ENCODE measurements at places on chromosomes 6 and 20.
A peak's percentile ranks its signal among the peaks of the same experiment; 100 is the strongest.

GRCh38 chr6:98747960-98748359 lies 86.4 kb upstream of the POU3F2 start:
- H3K4me1 ChIP-seq: no peaks in the 10 kb centered on the region
- no peak overlapping the region for H3K4me3 ChIP-seq
- DNase-seq: no peak
- H3K36me3 ChIP-seq: no peaks in the 10 kb centered on the region
- H3K27ac ChIP-seq: no peak overlapping the region

DNA sequence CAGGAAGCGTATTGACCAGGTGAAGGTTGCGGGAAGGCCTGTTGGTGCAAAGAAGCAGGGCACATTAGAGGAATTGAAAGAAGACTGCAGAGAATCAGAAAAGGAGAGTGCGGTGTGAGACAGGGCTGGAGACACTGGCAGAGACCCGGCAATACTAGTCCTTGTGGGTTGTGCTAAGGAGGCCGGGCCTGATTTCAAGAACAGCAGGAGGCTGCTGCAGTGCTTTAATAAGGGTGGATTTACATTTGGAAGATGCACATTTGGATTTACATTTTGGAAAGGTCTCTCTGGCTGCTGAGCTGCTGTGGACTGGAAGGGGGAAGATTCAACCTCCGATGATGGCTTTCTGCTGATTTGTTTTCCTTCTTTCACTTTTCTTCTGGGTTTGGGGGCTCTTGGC lies 167.8 kb downstream of the SLC24A3 start:
- no peak overlapping the region for H3K27ac ChIP-seq
- H3K36me3 ChIP-seq: no peaks in the 10 kb centered on the region
- no peak overlapping the region for H3K4me3 ChIP-seq
- no peak for DNase-seq
- H3K27me3 ChIP-seq: no peaks in the 10 kb centered on the region

DNA sequence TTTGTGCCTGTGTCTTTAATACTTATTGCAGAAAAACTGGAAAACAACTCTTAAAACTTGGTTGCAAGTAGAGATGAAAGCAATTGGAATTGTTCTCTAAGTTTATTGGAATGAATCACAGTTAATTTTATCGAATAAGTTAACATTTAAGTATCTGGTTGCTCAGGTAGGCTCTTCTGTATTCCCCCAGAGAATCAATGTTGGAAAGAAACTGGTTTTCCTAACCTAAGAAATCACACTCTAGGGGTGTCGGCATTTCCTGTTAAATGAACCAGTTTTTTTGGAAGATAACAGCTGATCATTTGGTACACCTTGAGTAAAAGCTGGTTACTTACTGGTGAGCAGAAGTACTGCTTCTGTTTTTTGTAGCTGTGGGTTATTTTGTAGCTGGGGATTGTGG lies 5.2 kb downstream of the TFAP2C start:
- H3K4me3 ChIP-seq: no peak overlapping the region
- DNase-seq: no peak
- peaks cover 28% of the 10 kb centered on the region for H3K27me3 ChIP-seq
- H3K27ac ChIP-seq: no peak overlapping the region

- no peak overlapping the region for H3K27ac ChIP-seq
- no peak for DNase-seq
- no peaks in the 10 kb centered on the region for H3K4me1 ChIP-seq
- peaks cover 3% of the 10 kb centered on the region for H3K27me3 ChIP-seq
Measured at GRCh38 chr6:157550114-157550989, 169.4 kb downstream of the ZDHHC14 start.

DNA sequence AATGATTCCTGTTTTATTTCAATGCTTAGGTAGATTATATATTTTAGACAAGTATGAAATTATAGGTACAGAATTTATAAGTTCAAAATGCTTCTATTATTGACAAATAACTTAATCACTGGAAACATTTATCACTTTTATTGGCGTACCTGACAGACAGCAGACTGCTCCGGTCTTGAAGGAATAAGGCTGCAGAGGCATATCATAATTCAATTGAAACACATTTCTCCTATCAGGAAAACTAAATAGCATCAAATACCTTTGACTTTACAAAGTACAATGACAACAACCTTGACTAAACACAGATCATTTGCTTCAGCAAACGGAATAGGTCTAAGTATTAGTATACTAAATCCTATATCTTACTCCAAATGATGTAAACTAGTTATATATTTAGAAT lies 91.3 kb downstream of the GRIK2 start:
- no peak overlapping the region for H3K4me3 ChIP-seq
- no peak overlapping the region for H3K27ac ChIP-seq
- H3K36me3 ChIP-seq: no peaks in the 10 kb centered on the region
- no peaks in the 10 kb centered on the region for H3K27me3 ChIP-seq
- no peaks in the 10 kb centered on the region for H3K4me1 ChIP-seq

- H3K36me3 ChIP-seq: no peaks in the 10 kb centered on the region
- peaks cover 4% of the 10 kb centered on the region for H3K27me3 ChIP-seq
- DNase-seq: no peak
- no peak overlapping the region for H3K27ac ChIP-seq
- no peak overlapping the region for H3K4me3 ChIP-seq
Measured at GRCh38 chr20:44032583-44033331, 118.1 kb downstream of the TOX2 start.

DNA sequence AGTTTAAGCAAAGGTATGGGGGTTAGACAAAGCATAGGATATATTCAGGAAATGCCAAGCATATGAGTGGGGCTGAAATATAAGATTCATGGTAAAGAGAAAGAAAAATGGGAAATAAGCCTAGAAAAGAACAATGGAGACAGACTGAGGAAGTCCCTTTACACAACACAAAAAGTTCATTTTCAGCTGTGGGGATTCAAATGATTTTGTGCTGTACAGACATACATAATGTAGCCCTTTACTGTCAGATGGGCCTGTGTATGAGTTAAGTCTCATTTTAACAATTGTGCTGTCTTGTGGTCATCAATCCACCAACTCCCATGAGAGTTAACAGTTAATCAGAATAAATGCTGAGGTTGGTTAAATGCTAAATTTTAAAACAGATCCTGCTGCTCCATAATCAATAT lies 37.2 kb downstream of the REV3L start:
- H3K27me3 ChIP-seq: no peaks in the 10 kb centered on the region
- no peaks in the 10 kb centered on the region for H3K4me1 ChIP-seq
- DNase-seq: no peak
- no peak overlapping the region for H3K4me3 ChIP-seq

DNA sequence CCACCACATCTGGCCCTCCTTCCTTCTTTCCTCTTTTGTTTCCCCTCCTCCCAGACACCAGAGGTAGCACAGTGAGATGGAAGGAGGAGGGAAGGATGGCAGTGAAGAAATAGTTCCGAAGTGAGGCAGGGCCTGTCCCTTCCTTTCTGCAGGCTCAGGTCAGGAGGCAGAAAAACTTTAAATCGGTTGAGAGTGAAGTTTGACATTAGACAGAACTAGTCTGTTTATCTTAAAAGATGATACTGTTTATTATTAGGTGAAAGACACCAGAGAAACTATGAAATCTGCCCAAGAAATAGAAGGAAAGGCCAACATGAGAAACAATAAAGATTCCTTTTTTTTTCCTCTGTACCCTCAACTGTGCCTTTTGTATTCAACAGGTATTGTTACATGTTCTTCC lies 670.3 kb downstream of the UTRN start:
- H3K36me3 ChIP-seq: no peaks in the 10 kb centered on the region
- DNase-seq: no peak
- H3K4me3 ChIP-seq: no peak overlapping the region

DNA sequence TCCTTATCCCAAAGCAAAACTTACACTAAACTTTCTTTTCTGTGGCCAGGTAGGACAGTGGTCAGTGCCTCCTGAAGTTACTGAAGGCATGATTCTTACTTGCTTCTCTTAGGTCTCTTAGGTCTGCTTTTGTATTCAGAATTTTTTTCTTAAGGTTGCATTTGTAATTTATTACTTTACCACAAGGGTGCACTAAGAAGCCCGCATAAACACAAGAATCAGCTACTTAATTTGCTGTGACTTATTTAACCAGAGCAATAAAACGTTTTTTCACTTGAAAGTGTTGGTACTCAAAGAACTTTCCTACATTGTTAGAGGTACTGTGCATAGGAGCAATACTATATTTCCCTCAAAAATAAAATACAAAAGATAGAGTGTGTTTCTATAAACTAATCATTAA lies 75.4 kb upstream of the LAMA2 start:
- no peaks in the 10 kb centered on the region for H3K27me3 ChIP-seq
- no peaks in the 10 kb centered on the region for H3K4me1 ChIP-seq
- H3K36me3 ChIP-seq: no peaks in the 10 kb centered on the region
- DNase-seq: no peak
- H3K27ac ChIP-seq: no peak overlapping the region

DNA sequence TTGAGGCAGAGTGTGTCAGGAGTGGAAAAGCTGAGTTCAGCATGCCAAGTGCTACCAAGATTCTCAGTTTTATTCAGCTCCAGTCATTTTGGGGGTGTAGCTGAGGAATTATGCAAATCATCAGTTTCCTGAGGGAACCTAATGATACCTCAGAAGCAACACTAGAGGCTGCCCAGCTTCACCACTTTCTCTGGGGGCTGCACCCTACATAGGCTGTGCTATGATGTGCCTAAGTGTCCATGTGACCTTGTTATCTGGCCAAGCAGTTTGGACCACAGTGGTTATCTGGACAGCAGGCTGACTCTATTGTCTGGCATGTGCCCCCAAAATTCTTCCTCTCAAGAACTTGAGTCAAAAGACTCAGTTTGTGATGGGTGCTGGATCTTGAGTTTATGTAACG lies 374.6 kb upstream of the SYNCRIP start:
- no peak for DNase-seq
- no peak overlapping the region for H3K27ac ChIP-seq
- H3K4me3 ChIP-seq: no peak overlapping the region
- H3K36me3 ChIP-seq: no peaks in the 10 kb centered on the region
- no peaks in the 10 kb centered on the region for H3K4me1 ChIP-seq

- H3K27me3 ChIP-seq: no peaks in the 10 kb centered on the region
- H3K4me3 ChIP-seq: no peak overlapping the region
- no peak for DNase-seq
- no peaks in the 10 kb centered on the region for H3K4me1 ChIP-seq
- H3K36me3 ChIP-seq: no peaks in the 10 kb centered on the region
- no peak overlapping the region for H3K27ac ChIP-seq
Measured at GRCh38 chr6:55433446-55434130, 106.3 kb downstream of the GFRAL start.

- H3K36me3 ChIP-seq: no peaks in the 10 kb centered on the region
- no peak for DNase-seq
- H3K27ac ChIP-seq: no peak overlapping the region
Measured at GRCh38 chr6:63554782-63555181, 17.5 kb upstream of the LOC128125822 start.

GRCh38 chr6:2714111-2714895 lies 36.4 kb downstream of the MYLK4 start:
- no peaks in the 10 kb centered on the region for H3K4me1 ChIP-seq
- H3K4me3 ChIP-seq: no peak overlapping the region
- no peaks in the 10 kb centered on the region for H3K36me3 ChIP-seq
- H3K27ac ChIP-seq: no peak overlapping the region

- H3K36me3 ChIP-seq: no peaks in the 10 kb centered on the region
- no peak for DNase-seq
- H3K4me3 ChIP-seq: no peak overlapping the region
- peak overlapping the region; percentile 72 for H3K27ac ChIP-seq
Measured at GRCh38 chr20:4112481-4113421, 97.4 kb upstream of the RNF24 start.

GRCh38 chr6:121347484-121347883 lies 13.2 kb upstream of the TBC1D32 start:
- no peaks in the 10 kb centered on the region for H3K27me3 ChIP-seq
- no peak overlapping the region for H3K4me3 ChIP-seq
- no peaks in the 10 kb centered on the region for H3K36me3 ChIP-seq
- no peaks in the 10 kb centered on the region for H3K4me1 ChIP-seq
- H3K27ac ChIP-seq: no peak overlapping the region
- DNase-seq: no peak

- H3K4me3 ChIP-seq: no peak overlapping the region
- no peak for DNase-seq
- no peaks in the 10 kb centered on the region for H3K27me3 ChIP-seq
- no peaks in the 10 kb centered on the region for H3K36me3 ChIP-seq
- H3K4me1 ChIP-seq: no peaks in the 10 kb centered on the region
Measured at GRCh38 chr6:115898246-115898645, 162.4 kb downstream of the FRK start.

DNA sequence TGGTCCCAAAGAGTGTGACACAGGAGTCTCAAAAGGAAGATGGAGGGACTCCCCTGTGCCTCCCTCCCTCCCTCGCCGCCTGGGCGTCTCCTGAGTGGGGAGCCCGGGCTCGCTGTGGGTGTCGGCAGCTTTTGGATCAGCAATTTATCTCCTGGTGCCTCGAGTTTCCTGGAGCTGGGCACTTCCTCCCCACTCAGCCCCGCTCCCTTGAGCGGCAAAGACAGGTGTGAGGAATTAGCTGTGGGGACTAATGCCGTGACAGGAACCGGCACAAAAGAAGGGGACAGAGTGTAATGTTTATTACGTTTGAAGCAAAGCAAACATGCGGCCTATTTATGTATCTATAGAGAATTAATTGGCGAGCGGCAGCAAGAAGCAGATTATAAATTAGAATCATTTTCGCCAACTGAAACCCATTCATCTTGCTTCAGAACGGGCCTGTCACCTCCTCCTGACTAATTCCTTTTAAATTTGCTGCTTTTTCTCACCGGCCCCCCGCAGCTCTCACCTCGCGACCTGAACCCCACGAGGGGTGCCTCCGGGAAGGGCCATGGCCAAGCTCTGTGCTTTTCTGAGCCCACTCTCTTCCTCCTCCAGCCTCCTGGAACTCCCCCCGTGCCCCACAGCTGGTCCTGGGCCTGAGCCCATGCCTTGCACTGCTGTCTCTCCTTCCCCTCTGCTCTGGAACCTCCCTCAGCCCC lies 8.8 kb upstream of the CDH22 start:
- peaks cover 8% of the 10 kb centered on the region for H3K27me3 ChIP-seq
- no peak for DNase-seq
- no peaks in the 10 kb centered on the region for H3K4me1 ChIP-seq

GRCh38 chr20:54433636-54434035 lies 41.8 kb upstream of the DOK5 start:
- H3K36me3 ChIP-seq: no peaks in the 10 kb centered on the region
- no peaks in the 10 kb centered on the region for H3K4me1 ChIP-seq
- no peak overlapping the region for H3K27ac ChIP-seq
- no peak for DNase-seq

DNA sequence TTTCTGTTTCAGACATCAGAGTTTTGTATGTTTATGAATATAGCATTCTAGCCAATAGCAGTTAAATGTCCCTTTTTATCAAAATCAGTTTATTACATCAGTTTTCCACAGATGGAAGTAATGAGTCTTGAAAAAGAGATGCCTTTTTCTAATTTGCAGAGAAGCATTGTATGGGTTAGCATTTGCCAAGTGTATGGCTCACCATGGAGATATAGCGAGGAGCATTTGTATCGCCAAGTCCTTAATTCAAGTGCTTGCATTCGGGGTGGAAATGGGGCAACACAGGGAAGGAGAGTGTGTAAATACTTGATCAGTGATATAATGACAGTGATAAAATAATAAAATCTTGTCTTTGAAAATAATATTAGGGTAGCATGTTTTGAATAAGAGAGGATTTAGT lies 42.9 kb downstream of the TXLNB start:
- no peak for DNase-seq
- no peak overlapping the region for H3K4me3 ChIP-seq
- H3K36me3 ChIP-seq: no peaks in the 10 kb centered on the region
- no peaks in the 10 kb centered on the region for H3K4me1 ChIP-seq
- no peaks in the 10 kb centered on the region for H3K27me3 ChIP-seq

- H3K27me3 ChIP-seq: no peaks in the 10 kb centered on the region
- peak overlapping the region; percentile 91 for H3K4me3 ChIP-seq
- peak overlapping the region; percentile 93 for H3K27ac ChIP-seq
- peaks cover 28% of the 10 kb centered on the region for H3K36me3 ChIP-seq
- peak; percentile 66 for DNase-seq
Measured at GRCh38 chr6:32177183-32177787, 920 bp upstream of the RNF5 start.
